ENCODE measurements at places on chromosomes 5 and 9.

DNA sequence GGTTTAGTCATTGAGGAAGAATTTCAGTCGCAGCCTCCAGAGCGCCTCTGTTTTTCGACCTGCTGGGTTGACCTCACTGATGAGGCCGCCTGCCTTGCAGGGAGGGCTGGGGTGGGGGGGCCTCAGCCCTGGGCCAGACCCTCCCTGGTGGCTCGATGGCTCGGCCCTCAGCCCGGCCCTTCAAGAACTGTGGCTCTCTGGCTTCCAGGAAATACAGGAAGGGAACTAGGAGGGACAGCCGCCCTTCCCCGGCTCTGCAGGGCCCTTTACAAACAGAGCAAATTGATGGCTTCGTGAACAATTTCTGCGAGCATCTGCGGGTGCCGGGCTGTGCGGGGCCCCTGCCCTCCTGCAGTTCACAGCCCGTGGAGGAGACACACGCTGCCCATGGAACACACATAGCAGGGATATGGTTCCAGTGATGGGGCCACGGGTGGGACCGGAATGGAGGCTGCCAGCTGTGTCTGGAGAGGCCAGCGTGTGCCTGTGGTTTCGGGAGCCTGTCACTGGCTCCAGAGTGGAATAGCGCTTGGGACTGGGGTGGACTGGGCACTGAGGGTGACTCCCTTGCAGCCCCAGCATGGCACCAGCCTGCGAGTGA lies 39.6 kb downstream of the COL5A1 start:
- DNase-seq, result no peak

- no peak for DNase-seq
Measured at GRCh38 chr5:41511241-41511640, 840 bp upstream of the PLCXD3 start.

DNA sequence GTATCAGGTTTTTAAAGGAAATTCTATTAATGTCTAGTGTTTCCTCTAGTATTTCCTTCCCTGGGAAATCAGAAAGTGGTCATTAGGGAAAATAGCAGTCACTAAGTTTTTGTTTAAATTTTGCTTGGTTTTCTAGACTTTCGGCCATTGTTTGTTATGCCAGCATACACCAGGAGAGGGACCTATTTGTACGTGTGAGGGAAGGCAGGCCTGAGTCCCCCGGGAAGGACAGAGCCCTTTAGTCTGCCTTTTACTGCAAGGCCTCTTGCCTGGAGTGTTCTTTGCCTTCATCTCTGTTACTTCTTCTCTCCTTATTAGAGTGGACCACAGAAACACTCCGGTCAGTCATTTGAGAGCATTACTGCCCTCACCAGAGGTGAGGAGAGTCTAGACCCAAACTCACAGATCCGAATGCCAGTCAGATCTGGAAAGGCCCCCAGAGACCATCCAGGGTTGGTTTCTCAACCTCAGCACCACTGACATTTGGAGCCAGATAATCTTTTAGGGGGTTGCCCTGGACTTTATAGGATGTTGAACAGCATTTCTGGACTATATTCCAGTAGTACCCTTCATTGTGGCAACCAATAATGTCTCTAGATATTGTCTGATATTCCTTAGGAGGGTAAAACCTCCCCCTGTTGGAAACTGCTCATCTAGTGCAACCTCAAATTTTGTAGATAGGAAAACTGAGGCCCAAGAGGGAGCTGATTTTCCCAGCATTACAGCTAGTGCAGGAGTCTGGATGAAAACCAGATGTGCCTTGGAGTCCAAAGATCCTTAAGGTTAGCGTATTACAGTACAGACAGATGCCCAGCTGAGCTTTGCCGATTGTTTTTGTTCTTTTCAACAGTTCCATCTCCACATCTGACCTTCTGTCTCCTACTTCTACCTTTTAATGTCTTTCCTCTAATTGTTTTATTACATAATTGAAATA lies 93.0 kb upstream of the NIPAL4 start:
- no peak for DNase-seq

- no peak for DNase-seq
Measured at GRCh38 chr5:65811004-65811403, 89.0 kb downstream of the NLN start.

- no peak for DNase-seq
Measured at GRCh38 chr5:168356592-168356991, 65.1 kb downstream of the WWC1 start.

All from right lung (tissue), 10 donors.